ENCODE measurements at places on chromosomes 3 and 15.

DNA sequence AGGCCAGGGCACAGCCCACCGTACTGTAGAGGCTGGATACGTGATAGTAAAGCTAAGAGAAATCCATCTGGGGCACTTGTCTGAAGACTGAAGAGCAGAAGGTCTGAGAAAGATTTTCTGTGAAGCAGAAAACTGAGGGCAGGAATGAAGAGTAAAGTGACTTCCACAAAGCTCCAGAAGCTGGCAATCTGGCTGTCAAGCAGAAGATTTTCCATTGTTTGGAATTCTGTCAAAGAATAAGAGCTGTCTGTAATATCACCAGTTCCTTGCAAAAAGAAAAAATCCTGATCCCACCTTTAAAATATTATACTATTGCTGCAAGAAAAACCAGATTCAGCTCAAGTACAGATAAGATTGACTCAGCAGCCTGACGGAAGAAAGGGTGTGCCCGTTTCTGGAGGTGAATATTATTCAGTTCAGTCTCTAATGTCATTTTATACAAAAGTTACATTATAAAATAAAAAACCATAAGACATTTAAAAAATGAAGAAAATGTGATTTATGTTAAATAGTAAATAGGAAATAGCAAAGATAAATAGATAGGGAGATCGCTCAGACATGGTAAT lies 550.4 kb upstream of the SGO1 start:
- DNase-seq: no peak

DNA sequence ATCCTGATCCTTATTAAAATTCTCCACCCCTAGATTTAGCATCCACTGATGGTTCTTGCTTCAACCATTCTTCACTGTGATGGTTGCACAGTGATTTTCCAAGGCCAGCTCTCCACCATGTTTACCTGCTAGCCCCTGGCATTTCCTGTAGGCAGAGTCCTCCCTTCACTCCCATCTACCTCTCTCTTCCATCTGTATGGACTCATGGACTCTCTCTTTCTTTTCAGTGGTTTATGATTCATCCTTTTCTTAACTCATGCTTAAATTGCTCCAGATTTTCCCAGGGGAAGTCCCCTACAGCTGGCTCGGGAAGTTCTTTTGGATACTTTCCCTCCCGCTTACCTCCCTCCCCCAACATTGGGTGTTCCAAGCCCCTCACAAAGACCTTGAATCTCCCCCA lies 18.7 kb downstream of the TGM4 start:
- DNase-seq: peak; percentile 74

- DNase-seq: no peak
Observed at GRCh38 chr3:46711760-46712159, 5.9 kb downstream of the PRSS50 start.

GRCh38 chr15:92523176-92523575 lies 129.5 kb downstream of the ST8SIA2 start:
- no peak for DNase-seq

DNA sequence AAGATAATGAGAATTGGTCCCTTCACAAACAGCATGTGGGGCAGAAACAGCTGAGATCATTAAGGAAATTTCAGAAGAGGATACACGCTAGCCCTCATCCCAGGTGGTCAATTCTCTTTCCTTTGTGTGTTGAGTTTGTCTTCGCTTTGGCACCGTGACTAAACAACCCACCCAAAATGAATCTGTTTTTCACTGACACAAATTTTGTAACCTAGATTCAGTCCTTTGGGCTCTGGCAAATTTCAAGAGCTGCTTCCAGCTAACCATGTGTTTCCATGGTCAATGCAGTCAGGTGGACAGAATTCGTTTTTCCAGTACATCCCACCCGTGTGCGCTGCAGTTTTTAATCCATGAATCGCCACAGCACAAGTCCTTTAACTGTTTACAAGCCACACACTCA lies 435.4 kb downstream of the WDR72 start:
- DNase-seq: no peak

- no peak for DNase-seq
Observed at GRCh38 chr3:120903221-120903620, 4.8 kb upstream of the STXBP5L start.

DNA sequence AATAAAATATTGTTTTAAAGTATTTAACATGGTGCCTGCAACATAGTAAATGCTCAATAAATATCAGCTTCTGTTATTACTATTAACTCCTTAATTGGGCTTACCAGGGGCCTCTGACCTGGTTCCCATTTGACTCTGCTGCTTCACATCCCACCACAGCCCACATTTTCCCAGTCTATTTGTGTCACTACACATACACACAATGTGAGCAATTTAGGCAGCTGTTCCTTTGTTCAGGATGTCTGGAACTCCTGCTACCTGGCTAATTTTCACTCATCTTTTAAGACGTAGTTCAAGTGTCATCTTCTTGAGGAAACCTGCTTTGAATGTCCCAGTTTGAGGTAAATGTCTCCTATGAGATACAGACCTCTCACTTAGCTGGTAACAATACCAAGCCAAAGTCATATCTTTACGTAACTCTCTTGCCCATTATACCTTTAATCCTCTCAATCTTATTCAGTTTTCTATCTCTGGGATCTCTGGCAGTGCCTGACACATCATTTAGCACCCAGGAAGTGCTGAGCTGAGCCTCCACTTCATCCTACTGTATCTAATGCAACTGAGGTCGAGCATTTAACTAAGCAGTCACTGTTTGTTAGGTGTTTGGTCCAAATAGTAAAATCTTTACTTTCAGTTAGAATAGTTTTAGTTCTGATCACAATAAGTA lies 4.4 kb downstream of the TGFBR2 start:
- no peak for DNase-seq

DNA sequence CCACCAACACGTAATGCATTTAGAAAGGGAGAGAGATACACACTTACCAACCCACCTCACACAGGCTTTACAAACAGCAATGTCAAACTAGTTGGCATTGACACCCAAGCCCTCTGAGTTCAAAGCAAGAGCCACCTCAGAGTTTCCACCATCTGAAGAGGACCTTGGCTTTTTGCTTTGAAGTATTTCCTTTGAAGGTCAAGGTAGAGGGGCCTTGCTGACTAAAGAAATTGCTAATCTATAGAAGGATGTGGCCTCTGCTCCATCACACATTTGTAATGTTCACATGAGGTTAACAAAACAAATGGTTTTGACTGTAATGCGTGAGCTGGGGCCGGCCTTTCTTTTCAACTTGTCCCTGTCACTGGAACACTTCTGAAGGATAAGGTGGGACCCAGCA lies 117.7 kb downstream of the POLR2M start:
- no peak for DNase-seq

DNA sequence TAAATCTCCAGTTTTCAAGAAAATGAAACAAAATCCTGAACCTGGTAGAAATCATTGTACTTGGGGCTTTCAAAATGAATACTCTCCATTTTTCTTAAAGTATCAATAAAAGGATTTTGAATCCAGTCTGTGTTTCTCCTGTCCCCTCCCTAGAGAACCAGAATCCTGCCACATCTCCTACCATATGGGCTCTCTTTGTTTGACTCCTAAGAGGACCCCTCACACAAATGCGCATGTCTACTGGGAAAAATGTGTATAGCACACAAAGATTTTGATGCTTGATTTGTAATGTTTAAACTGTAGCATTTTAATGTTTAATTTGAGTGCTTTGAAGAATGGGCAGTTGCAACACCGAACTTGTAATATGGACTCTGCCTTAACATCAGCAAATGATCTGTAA lies 25.9 kb downstream of the LRRC3B start:
- DNase-seq: no peak

GRCh38 chr3:194273743-194274310 lies 77.3 kb downstream of the CPN2 start:
- no peak for DNase-seq

DNA sequence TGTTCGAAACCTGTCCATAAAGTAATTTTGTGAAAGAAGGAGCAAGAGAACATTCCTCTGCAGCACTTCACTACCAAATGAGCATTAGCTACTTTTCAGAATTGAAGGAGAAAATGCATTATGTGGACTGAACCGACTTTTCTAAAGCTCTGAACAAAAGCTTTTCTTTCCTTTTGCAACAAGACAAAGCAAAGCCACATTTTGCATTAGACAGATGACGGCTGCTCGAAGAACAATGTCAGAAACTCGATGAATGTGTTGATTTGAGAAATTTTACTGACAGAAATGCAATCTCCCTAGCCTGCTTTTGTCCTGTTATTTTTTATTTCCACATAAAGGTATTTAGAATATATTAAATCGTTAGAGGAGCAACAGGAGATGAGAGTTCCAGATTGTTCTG lies 44.4 kb downstream of the AGTR1 start:
- no peak for DNase-seq

- DNase-seq: peak; percentile 11
Observed at GRCh38 chr15:38555686-38556334, 8.8 kb downstream of the RASGRP1 start.

GRCh38 chr15:42100021-42100800 lies 5.8 kb upstream of the PLA2G4D start:
- DNase-seq: peak; percentile 80

Measured in M059J (cell line).